ENCODE measurements at places on chromosomes 6 and 20. TPM values are rescaled to one million over a fixed set of nuclear protein-coding genes. Genes with fewer than 3 reads are reported as not detected.

DNA sequence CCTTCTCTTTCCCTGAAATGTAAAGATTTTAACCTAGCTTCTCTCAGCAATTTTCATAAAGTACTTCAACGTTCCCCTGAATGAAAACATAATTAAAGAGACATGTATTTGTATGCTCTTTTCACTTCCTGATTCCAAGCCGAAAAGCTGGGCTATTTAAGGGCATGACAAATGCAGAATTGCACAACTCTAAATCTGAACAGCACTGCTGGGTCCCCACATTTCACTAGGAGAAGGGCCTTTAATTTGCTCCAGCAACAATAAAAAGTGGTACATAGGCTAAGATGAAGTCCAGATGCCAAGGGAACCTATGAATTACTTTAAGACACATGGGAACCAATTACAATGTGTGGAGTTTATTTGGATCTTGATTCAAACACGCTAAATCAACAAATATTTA, 42.0 kb downstream of the IRAK1BP1 start:
- no peaks in the 10 kb centered on the region for H3K4me1 ChIP-seq
- no peaks in the 10 kb centered on the region for H3K27me3 ChIP-seq
- no peak overlapping the region for H3K4me3 ChIP-seq
- no peaks in the 10 kb centered on the region for H3K36me3 ChIP-seq
- no peak for DNase-seq

DNA sequence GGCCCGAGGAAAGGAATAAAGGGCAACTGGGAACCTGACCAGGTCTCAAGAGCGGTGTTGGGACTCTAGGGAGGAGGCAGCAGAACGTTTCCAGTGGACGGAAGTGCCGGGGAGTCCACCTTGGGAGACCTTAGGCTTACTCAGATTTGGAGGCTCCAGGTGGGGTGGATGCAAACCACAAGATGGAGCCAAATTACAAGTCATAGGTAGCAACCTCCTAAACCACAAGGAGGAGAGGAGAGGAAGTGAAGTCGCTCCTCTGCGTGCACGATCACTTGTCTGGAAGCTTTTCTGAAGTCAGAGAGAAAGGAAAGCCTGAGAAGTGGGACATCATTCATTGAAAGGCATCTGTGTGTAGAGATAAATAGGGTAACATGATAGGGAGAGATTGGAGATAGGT, 9.3 kb downstream of the HLA-DOA start:
- H3K27me3 ChIP-seq = no peaks in the 10 kb centered on the region
- no peak for DNase-seq
- no peaks in the 10 kb centered on the region for H3K4me1 ChIP-seq
- H3K4me3 ChIP-seq = no peak overlapping the region
- no peaks in the 10 kb centered on the region for H3K36me3 ChIP-seq

The DDX27 gene
- total RNA-seq = 11.8 TPM

GRCh38 chr6:97703661-97704060, 420.6 kb upstream of the MMS22L start:
- H3K4me3 ChIP-seq = no peak overlapping the region

DNA sequence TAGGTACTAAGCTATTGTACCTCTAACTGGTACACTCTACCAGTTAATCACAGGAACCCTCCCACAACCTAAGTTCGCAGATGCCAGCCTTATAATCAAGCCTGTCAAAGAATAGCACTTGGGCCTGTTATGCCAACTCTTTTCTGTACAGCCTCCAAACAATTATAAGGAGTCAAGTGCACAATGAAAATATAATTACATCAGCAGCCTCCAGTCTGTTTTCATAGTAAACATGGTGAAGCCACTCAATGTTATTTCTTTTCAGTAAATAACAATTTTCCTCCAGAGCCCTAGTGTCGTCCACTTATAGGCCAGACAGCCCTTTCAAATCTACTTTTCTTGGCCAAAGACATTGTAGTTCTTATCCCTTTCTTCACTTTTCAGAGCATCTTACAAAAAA, 82.7 kb upstream of the CARMIL1 start:
- no peak overlapping the region for H3K4me3 ChIP-seq
- no peaks in the 10 kb centered on the region for H3K4me1 ChIP-seq
- no peaks in the 10 kb centered on the region for H3K27me3 ChIP-seq
- peak overlapping the region; percentile 5 for H3K27ac ChIP-seq
- no peaks in the 10 kb centered on the region for H3K36me3 ChIP-seq
- no peak for DNase-seq

- H3K27me3 ChIP-seq = no peaks in the 10 kb centered on the region
- no peaks in the 10 kb centered on the region for H3K4me1 ChIP-seq
Measured at GRCh38 chr6:26033941-26034354, 53.3 kb upstream of the HFE start.

DNA sequence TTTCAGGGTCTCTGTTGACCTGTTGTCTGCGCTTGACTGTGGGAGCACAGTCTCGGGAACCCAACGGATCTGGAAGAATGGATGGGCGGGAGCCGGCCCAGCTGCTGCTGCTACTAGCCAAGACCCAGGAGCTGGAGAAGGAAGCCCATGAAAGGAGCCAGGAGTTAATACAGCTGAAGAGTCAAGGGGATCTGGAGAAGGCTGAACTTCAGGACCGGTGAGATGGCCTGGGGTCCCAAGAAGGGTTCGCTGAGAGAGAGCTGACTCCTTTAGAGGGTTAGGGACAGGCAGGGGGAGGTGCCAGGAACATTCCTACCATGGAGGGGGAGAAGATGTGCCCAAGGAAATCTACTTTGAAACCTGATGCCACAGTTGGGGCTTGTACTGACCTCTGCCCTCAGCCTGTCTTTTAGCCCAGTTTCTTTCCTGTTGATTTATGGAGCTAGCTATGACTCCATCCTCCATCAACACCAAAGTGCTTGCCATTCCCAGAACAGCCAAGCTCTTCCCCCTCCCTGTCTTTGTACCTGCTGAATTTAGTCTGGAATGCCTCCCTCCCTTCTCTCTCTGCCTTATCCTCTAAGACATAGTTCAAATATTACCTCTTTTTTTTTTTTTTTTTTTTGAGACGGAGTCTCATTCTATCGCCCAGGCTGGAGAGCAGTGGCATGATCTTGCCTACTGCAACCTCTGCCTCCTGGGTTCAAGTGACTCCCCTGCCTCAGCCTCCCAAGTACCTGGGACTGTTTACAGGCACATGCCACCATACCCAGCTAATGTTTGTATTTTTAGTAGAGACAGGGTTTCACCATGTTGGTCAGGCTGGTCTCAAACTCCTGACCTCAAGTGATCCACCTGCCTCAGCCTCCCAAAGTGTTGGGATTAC, 12.2 kb downstream of the CEP250 start:
- DNase-seq = peak; percentile 72
- H3K36me3 ChIP-seq = no peaks in the 10 kb centered on the region
- peak overlapping the region; percentile 76 for H3K27ac ChIP-seq
- no peak overlapping the region for H3K4me3 ChIP-seq
- no peaks in the 10 kb centered on the region for H3K27me3 ChIP-seq
